ENCODE measurements at places on chromosomes 1 and 21.

DNA sequence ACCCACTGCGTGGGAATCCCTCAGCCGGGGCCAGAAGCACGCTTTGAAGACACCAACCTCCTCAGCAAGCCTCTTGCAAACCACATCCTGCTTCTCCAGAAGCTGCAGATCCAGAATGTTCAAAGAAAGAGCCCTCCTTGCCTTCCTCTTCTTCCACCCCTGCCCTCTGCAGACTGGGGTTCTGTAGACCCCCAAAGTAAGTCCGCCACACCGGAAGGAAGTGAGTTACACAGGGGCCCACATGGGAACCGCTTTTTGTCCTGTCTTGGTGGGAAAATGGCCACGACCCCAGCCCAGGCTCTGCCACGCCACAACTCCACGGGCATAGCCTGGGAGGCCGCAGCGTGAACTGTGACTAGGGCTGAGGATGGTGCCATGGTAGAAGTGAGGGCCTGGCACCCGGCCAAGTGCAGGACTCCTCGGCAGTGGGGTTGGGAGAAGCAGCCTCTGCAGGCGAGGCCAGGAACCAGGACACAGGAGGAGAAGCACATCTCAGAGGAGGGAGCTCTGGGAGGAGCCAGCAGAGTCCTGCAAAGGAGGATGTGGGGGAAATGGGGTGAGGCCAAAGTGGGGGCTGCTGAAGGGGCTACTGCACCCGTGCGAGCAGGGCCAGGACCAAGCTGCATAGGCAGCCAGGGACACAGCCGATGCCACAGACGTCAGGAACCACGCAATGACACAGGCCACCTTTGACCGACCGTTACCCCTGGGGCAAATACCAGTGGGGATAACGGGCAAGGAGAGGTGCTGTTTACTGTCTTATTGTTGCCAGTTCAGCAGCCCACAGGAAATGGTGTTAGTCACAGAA is 30.9 kb downstream of the PDE9A start:
- DNase-seq = no peak

DNA sequence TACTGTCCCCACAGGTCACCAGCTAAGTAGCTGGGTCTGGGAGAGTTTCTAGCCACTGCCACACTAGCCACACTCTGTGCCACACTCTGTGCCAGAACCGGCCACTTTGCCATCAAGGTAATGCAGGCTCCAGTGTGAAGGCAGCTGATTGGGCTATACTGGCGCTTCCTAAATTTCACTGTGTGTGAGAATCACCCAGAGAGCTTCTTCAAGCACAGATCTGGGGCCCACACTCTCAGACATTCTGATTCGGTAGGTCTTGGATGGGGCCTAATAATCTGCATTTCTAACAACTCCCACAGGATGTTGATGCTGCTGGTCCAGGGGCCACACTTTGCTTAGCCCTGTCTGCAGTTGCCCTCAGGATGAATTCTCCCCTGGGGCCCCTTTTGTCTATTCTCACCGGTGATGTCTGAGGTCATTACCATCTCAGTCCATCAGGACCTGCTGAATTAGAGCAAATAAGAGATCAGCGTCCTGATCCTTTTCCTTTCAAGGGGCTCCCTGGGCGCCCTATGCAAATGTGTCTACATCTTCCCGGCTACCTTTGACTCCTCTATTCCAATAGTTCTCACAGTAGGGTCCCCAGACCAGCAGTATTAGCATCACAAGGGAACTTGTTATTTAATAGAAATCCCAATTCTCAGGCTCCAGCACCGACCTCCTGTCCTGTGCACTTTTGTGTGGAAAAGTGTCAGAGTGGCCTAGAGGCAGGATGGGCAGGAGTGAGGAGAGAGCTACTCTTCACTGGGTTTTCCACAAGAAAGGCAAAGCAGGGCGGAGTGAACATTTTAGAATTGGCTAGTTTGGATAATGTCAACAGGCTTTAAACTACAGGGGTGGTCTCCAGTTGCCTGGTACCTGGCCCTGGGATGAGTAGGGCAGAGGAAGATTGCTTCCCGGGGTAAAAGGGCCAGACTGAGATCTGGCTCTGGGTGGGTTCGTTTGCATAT is 24.7 kb upstream of the LRRN2 start:
- DNase-seq = no peak

DNA sequence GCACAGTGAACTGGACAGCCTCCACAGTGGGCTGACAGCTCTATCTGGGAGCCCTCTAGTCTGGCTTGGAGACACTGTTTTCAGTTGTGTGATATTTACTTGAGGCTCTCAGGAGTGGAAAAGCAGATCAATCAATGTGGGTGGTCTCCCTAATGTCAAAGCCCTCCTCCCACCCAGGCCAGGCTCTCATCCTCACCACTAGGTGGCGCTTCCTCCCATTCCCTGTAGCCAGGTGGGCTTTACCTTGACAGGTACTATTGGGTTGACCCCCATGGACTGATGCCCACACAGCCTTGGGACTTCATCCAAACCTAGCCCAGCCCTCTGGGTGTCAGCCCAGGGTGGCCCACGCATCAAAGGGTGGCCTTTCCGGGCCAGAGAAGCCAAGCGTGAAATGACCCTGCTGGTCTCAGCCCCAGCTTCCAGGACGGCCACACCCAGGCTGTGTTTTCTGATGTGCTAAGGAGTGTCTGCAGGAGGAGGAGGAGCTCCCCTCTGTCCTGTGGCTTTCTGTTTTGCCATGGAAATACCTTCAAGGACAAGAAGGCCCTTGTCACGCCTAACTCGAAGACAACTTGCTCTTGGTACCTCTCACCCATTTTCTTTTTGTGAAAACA is 54.0 kb downstream of the CLIC6 start:
- no peak for DNase-seq

- no peak for DNase-seq
Observed at GRCh38 chr1:182633657-182634281, 29.6 kb upstream of the RGS16 start.

GRCh38 chr1:15424146-15424667 is 14.0 kb upstream of the CTRC start:
- no peak for DNase-seq

GRCh38 chr1:221611656-221612046 is 130.2 kb downstream of the DUSP10 start:
- DNase-seq = no peak

DNA sequence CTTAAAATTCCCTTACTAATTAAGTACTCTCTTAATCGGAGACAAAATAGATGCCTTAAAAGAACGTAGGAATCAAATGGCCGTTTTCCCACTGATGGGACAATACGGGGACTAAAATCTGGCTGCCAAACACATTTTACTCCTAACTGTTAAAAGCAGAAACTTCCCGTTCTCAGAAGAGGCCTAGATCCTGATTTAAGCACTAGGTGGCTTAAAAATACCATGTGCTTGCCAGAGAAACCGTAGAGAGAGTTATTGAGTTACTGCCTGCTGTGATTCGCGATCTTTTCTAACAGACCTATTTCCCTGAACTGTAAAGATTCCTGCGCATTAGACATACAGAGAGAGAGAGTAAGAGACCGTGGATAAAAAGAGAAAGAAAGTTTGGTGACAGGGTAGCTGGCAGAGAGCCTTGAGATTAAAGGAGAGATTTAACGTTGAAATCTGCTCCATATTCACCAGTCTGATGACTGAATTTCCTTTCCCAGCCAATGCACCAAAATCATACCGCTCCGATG is 54.4 kb upstream of the STUM start:
- no peak for DNase-seq

DNA sequence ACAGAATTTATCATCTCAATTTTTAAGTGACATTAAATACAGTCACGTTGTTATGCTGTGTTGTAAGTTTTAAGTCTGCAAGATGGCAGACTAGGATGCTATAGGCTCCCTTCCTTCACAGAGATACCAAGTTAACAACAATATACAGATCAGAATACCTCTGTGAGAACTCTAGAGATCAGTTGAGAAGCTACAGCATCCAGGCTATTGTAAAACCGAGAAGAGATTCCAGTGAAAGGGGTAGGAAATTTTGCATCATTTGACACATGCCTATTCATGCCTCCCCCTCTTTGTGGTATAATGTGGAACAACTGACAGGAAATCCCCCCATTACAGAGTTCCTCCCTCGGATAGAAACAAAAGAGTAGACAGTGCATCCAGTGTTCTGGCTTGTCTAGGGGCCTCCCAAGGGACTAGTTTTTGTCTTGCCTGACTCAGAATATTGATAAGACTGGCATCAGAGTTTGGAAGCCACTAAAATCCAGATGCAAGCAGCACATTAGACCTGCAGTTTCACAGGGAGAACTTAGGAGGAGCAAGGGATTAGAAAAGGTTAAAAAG is 80.6 kb downstream of the LBR start:
- DNase-seq = no peak

- DNase-seq = no peak
Observed at GRCh38 chr1:190320952-190321351, 156.7 kb downstream of the BRINP3 start.

GRCh38 chr1:172537827-172538391 is 5.0 kb downstream of the SUCO start:
- no peak for DNase-seq

DNA sequence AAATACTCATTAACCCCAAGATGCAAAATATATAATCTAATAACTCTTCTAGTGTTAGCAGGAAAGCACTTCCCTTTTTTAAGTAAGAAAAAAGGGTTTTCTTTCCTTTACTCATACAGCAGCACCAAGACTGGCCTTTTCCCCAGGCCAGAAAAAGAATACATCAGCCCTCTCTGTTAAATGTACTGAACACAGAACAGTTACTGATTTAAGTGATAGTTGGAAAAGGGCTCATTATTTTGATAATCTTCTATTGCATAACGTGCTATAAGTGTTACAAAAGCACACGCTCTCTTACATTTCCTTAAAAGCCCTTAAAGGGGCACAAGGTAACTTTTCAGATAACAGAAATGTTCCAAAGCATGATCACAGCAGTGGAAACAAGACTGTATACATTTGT is 142.9 kb downstream of the TIAM1 start:
- no peak for DNase-seq

DNA sequence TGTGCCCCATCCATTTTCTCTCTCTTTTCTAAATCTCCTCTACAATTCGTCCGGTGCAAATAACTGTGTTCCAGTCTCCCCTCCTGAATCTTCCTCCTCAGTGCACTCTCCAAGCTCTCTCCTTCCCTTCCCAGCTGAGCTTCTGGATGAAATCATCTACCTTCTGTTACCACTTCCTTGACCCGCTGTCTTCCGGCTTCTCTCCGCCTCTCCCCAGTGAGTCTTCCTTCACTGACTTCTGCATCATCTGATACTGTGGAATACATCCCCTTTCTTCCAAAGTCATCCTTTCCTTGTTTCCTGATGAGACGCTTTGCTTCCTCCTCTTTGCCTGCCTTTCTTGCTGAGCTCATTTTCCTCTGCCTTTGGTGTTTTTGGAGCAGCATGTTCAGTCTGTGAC is 96.9 kb downstream of the MAB21L3 start:
- no peak for DNase-seq

DNA sequence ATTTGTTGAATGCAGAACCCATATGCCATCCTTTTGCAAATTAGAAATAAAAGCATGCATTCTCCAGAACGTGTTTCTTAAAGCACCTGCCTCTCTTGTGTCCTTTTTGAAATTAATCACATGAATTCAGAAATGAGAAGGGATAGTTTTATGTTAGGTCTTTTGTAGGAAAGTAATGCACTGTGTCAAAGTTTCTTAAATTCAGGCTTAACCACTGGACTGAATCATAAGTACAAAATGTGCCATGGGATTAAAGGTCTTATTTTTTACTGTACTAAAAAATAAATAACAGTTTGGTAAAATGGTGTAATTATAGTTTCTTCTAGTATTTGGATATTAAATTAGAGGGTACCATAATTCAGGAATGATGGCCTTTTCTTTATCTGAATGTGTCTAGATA is 290.1 kb upstream of the USP25 start:
- DNase-seq = no peak
